ENCODE measurements at places on chromosomes 16 and 17.

GRCh38 chr16:78894886-78895285 lies 705.7 kb downstream of the MAF start:
- no peak for DNase-seq

- no peak for DNase-seq
Observed at GRCh38 chr16:55508271-55508921, 476 bp upstream of the LPCAT2 start.

DNA sequence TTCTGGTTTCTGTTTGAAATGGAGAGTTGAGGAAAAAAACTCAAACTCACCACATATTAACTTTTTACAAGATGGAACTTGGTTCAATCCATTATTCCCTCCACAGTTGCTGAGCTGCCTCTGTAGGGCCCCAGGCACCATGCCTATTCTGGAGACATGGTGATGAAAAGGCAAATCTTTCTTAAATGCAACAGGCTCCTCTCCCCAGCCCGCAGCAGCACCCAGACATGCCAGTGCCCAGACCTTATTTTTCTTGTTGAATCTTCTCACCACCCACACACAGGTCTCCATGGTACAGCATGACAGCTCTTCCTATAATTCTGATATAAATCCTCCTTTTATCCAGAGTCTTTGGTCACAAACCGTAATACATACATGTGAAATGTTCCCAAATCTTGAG lies 7.6 kb downstream of the CYTH1 start:
- DNase-seq: no peak

DNA sequence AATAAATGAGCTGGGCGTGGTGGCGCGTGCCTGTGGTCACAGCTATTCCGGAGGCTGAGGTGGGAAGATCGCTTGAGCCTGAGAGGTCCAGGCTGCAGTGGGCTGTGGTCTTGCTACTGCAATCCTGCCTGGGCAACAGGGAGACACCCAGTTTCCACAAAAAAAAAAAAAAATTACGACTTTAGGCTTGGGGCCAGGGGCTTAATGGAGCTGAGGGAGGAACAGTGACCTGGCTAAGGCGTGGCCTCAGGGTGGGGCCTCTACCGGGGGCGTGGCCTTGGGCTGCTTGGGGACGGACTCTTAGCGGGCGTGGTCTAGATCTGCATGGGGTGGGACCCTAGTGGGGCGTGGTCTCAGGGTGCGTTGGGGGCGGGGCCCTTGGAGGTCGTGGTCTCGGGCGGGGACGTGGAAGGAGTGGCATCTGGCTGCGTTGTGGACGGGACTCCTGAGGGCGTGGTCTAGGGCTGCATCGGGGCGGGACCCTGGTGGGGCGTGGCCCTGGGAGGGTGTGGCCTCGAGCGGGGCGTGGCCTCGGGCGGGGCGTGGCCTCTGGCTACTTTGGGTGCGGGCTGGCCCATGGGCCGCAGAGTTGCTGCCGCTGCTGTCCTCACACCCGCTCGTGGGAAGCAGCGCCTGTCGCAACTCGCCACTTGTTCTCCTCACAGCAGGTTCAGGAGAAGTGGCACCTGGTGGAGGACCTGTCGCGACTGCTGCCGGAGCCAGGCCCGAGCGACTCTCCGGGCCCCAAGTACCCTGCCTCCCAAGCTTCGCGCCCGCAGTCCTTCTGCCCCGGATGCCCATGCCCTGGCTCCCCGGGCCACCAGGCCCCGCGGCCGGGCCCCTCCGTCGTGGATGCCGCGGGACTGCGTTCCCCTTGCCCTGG lies 5.8 kb upstream of the C17orf99 start:
- DNase-seq: peak; percentile 99

GRCh38 chr16:57500578-57501111 lies 14.4 kb upstream of the DOK4 start:
- DNase-seq: peak; percentile 90

DNA sequence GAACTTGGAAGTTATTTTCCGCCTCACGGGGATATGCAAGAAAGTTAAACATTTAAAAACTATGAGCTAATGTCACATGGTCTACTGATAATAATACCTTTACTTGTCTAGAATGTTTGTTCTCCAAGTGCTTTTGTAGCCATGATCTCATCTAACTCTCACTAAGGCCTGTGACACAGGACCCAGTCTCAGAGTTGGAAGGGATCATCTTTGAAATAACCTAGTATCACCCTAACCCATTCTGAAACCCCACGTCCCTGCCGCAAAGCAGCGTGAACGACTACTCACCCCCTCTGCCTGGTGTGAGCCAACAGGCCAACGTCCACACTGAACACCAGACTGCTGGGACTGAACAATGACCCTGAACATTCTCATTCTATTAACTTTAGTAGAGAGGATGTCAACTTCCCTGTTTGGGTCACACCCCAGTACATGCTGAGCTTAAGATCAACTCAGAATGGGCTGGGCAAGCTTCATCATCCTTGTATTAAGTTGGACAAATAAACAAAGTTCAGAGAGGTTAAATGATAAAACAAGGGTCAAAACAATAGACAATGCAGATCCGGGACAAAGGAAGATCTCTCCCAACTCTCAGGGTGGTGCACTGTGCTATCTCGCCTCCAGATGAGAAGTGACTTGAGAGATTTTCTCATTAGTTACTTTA lies 54.8 kb upstream of the BCAR1 start:
- DNase-seq: no peak

- no peak for DNase-seq
Observed at GRCh38 chr17:74824961-74825627, 34.6 kb downstream of the GRIN2C start.

GRCh38 chr16:69669577-69669976 lies 56.8 kb downstream of the NQO1 start:
- no peak for DNase-seq

- DNase-seq: no peak
Observed at GRCh38 chr16:28473714-28474265, 1.7 kb upstream of the NPIPB7 start.

DNA sequence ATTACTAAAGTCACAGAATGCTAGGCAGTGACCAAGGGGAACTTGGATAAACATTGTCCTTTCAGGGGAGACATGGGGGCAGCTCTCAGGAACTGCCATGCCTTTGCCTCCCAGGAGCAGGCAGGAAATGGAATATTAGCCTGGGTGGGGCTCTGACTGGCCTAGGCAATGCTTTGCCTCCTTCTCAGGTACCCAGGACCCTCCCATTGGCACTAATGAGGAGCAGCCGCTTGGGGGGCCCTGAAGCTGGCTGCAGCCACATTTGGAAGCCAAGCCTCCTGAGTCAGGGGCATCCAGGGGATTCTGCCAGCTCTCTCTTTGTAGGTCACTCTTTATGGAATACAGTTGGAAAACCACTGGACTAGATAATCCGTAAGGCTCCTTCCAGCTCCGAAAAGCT lies 5.5 kb downstream of the CPSF4L start:
- peak; percentile 24 for DNase-seq

GRCh38 chr16:52271088-52271750 lies 275.7 kb downstream of the TOX3 start:
- no peak for DNase-seq

GRCh38 chr17:4317610-4318009 lies 48.9 kb downstream of the UBE2G1 start:
- no peak for DNase-seq

- peak; percentile 62 for DNase-seq
Observed at GRCh38 chr17:17580662-17581470, 10.6 kb downstream of the PEMT start.

- no peak for DNase-seq
Observed at GRCh38 chr16:10598157-10598556, 17.8 kb upstream of the EMP2 start.

GRCh38 chr17:40560592-40561293 lies 4.5 kb downstream of the CCR7 start:
- DNase-seq: no peak

- DNase-seq: no peak
Observed at GRCh38 chr17:63675231-63675606, 24.7 kb downstream of the LIMD2 start.

DNA sequence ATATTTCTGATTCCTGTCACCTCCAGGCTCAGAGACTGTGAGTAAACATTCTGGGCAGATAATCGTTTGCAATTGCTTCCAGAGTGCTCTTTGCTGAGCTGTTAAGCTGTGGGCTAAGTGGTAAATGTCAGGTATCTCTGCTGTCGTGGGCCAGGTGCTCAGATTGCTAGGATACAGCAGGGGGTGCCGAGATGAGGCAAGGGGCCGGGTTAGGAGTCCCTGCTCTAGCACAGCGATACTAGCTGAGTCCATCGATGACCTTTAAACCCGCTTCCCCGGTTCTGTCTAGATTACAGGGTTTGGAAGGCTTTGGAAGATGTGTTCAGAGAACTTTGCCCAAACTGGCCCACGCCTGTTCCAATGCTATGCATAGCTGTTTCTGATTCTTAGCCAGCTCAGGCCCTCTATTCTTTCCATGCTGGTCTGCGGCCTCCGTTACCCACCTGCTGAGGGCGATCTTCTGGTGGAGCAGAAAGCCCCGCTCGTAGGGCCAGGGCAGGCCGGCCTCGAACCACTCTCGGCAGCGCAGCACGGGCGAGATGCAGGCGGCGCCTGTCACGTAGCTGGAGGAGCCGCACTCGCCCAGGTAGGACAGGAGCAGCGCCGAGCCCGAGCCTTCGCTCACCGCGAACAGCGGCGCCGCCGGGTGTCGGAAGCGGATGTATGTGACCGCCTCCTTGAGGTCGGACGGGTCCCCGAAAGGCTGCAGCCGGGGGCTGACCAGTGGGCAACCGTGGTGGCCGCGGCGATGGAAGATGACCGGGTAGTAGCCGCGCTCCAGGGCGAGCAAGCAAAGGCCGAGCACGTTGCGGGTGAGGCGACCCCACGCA lies 979 bp downstream of the ABHD15 start:
- DNase-seq: peak; percentile 79

GRCh38 chr17:62562656-62563055 lies 64.8 kb upstream of the MRC2 start:
- DNase-seq: no peak

- DNase-seq: peak; percentile 82
Observed at GRCh38 chr16:67562526-67562917, at the start of gene CTCF. Gene CTCF (plus strand): TSS chr16:67562526. CDS start chr16:67610833, 48,307 bp downstream.

GRCh38 chr17:66571745-66572144 lies 263.2 kb upstream of the CACNG5 start:
- DNase-seq: no peak

GRCh38 chr17:57338257-57338914 lies 82.1 kb downstream of the MSI2 start:
- DNase-seq: peak; percentile 37

DNA sequence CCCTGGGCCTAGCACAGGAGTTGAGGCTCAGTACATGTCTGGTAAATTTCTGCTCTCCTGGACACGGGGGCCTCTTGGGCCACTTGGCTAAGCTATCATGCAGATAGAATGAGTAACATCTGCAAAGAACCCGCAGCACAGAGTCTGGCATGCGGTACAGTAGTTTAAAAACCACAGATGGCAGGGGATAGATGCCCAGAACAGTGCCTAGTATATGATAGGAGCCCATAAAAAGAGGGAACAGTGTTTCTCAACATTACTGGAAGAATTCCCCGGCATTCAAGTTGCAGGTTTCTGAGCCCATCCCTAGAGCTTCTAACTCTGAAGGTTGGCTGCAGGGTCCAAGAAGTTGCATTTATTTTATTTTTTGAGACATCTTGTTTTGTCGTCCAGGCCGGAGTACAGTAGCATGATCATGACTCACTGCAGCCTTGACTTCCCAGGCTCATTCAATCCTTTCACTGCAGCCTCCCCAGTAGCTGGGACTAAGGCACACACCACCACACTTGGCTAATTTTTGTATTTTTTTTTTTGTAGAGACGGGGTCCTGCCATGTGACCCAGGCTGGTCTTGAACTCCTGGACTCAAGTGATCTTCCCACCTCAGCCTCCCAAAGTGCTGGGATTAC lies 5.8 kb downstream of the CDIPT start:
- no peak for DNase-seq

GRCh38 chr16:57324749-57325148 lies 33.8 kb upstream of the CCL22 start:
- DNase-seq: no peak

- no peak for DNase-seq
Observed at GRCh38 chr17:1164935-1165556, 14.7 kb downstream of the ABR start.

GRCh38 chr17:69655902-69656301 lies 241.4 kb downstream of the MAP2K6 start:
- DNase-seq: no peak

DNA sequence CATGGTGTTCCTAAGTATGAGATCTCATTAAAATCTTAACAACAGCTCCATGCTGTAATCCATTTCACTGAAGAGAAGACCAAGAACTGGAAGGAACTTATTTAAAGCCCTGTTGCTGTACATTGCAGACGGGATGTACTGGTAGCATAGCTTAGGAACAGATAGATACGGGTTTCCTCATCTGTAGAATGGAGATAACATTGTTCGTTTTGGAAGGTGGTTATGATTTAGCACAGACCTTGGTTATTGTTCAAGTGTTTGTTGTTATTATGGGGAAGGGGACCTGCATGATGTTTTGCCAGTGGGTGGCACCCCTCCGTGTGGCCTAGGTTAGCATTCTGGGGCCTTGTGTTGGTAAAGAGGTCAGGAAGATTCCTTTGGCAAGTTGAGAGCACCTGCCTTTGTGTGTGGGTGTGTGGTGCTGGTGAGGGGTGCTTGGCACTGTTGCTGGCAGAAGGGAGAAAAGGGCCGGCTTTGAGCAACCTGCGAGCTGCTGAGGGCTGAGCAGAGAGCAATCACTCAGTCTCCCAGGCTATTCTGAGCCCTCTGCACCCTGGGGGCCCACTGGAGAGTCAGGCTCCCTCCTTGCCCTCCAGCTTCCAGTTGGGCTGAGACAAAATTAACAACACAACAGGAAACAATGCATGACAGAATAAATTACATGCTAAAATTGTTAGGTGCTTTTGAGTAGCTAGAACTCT lies 2.3 kb downstream of the TAOK2 start:
- DNase-seq: peak; percentile 71

DNA sequence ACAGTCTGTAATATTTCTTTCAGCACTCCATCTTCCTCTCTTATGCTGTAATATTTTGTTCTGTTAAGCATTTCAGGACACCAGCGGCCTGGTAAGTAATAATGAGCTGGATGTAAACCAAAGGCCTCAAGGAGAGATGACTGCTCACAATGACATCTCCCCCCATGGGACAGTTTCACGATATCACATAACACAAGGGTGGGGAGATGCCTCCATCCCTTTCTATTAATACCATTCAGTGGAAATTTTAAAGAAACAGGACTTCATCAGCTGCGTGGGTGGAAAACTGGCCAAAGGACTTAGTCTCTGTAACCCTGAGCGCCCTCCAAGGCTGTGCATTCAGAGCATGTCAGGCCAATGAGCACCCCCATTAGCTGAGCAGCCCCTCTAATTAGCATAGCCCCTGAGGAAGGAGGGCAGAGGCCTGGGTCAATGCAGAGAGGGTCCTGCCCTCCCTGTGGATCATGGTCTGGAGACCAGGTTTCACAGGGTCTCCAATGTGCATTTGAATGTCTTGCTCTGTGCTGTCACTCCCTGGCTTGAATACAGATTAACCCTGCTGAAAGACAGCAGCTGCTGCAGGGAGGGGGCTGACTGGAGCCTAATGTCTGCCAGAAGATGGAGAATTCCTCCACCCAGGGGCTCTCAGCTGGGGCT lies 156.4 kb downstream of the HS3ST2 start:
- no peak for DNase-seq

GRCh38 chr17:76947309-76947708 lies 79.1 kb downstream of the MGAT5B start:
- DNase-seq: no peak

GRCh38 chr17:4009186-4009785 lies 45.0 kb upstream of the ATP2A3 start:
- no peak for DNase-seq
